HT-29 (cell line): ENCODE measurements at places on chromosomes 7 and 10.
A peak's percentile ranks its signal among the peaks of the same experiment; 100 is the strongest.

GRCh38 chr10:49747303-49747646 lies 14.8 kb downstream of the OGDHL start:
- DNase-seq, result no peak

DNA sequence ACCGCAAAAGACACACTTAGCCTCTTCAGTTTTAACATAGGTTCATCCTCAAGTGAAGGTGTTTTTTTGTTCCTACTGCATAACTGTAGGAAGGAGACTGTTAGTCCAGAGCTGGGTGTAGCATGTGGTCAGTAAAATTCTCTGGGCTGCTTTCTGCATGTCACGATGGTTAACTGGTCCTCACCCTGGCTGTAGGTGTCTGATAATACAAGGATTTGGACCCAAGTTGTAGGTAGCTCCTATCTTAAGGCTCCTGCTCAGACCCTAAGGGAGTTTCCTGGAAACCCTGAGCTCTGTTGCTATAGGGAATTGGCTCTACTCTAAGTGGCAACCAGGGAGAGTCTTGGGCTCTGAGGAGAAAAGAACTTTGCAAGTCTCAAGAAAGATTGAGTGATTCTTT lies 112.9 kb downstream of the SAMD9 start:
- no peak for DNase-seq

GRCh38 chr7:43220742-43221141 lies 108.3 kb downstream of the HECW1 start:
- no peak for DNase-seq

- no peak for DNase-seq
Measured at GRCh38 chr7:121531175-121532070, 135.3 kb upstream of the FAM3C start.

DNA sequence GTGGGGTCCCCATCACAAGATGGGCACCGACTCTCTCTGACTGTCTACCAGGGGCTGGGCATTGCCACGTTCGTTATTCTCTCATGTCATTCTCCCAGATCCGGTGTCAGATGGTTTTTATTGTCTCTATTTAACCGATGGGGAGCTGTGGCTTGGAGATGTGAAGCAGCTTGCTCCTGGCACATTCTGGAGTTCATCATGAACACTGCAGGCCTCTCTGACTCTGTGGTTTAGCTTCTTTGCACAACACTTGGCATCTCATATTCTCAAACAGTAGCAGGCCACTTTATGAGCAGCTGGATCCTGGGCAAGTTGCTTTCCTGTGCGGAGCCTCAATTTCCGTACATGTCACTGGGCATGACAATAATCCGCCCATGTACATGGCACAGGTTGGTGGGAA lies 119.9 kb downstream of the LRRC18 start:
- DNase-seq, result no peak

- DNase-seq, result no peak
Measured at GRCh38 chr7:9204571-9204970, 771.2 kb downstream of the NXPH1 start.

- DNase-seq, result no peak
Measured at GRCh38 chr7:157679607-157680006, 342.8 kb downstream of the DNAJB6 start.

DNA sequence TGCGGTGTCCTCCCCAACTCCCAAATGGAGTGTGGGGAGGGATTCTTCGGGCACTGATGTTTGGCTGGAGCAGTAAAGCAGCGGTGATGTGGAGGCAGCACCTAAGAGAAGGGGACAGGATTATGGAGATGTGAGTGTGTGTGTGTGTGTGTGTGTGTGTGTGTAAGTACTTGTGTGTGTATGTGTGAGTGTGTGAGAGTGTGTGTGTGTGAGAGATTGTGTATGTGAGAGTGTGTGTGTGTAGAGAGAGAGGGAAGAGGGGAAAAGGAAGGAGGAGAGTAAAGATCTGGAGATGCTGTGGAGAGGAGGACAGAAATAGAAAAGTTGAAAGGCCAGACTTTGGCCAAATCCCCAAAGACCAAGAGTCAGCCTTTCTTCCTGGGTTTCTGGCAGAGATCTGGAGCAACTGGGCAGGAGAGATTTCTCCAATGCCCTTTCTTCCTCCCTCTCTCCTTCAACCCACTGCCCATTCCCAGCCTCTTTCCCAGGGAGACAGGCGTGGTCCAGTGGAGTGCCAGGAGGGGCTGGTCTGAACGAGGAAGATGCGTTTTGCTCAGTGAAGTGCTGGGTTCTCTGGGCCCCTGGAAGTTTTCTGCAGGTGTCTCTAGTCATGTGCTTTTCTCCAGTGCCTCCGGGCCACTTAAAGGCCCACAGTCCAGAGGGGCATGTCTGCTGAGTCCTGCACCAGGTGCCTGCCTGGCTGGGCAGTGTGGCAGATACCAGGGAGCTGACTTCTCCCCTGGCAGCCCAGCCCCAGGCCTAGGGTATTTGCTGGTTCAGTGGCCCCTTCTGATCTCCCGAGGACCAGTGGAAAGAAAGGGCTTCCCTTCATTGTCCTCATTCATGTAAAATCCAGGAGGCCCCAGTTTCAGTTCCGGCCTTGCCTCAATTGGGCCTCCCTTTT lies 60.5 kb downstream of the HK1 start:
- DNase-seq, result no peak

- peak; percentile 63 for DNase-seq
Measured at GRCh38 chr7:113774182-113774807, 144.5 kb downstream of the PPP1R3A start.

GRCh38 chr7:43248961-43249822 lies 136.7 kb downstream of the HECW1 start:
- DNase-seq, result peak; percentile 36

DNA sequence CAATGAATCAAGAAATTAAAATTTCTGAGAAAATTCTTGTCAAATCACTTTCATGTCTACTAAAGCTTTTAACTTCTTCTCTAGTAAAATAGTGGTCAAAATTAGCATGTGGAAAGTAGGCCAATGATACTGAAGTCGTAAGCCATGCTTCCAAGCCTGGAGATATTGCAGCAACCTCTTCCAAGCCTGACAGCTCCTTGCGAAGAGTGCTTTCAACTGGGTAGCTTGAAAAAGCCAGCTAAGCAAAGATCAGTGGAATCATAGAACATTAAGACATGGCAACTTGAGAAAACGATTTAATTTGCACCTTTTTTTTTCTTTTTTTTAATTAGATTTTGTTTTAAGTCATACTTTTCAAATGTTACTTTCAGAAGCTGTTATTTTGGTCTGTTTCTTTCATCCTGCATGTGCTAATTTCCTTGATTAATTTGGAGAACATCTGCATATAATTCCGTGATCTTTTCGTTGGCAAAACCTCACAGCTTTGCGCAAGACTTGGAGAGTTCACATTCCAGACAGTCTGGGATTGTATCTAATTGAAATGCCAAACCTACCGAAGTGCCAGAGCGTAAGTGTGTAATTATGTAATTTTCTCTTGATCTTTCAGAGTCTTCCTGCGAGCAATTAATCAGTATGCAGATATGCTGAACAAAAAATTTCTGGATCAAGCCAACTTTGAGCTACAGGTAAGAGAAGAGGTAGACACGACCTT lies 142.2 kb upstream of the INSYN2A start:
- DNase-seq, result no peak
